Hematopoietic multipotent progenitor cell treated with erythropoietin and hydrocortisone succinate and interleukin-3 and kit ligand, for 6 days (in vitro differentiated cells): ENCODE measurements at places on chromosomes 5 and 9.

DNA sequence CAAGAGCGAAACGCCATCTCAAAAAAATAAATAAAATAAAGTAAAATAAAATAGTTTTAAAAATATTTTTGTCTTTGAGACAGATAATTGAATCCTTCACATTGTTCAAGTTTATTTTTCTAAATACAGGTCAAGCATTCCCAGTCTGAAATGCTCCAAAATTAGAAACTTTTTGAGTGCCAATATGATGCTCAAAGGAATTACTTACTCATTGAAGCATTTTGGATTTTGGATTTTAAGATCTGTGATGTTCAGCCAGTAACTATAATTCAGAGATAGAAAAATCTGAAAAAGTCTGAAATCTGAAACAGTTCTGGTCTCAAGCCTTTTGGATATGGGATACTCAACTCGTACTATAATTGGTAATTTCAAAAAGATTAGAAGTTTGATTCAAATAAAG is 39.8 kb downstream of the RBM27 start:
- DNase-seq = no peak

DNA sequence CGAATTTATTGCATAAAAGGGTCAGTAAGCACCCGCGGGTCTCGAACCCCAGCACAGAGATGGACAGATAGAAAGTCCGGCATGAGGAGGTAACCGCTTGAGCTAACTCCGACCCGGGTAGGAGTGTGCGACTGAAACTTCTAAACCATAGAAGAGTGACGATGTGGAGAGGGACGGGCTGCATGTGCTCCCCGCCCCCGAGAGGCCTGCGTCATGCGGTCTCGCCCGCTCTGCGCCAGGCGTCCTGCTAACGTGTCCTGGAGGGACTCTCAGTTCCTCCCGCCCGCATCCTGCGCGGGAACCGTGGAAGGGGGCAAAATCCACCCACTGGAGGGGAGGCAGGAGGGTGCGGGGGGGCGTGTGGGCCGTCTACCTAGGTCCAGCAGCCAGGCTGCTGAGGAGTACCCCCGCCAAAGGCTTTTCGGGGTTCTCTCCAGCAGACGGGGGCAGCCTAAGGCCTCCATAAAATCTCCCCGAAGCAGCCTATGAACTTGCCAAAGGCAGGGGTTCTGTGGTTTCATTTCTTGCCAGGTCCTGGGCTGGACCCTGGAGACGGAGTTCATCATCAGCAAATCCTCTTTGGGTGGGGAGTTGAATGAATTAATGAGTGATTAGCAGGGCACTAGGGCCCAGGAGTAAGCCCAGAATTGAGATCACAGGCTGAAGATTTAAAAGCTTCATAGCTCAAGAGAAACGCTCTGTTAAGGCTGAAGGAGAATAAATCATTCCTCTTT is 51.9 kb downstream of the TGFBI start:
- peak; percentile 82 for DNase-seq

GRCh38 chr5:42547141-42547540 is 123.9 kb downstream of the GHR start:
- no peak for DNase-seq

GRCh38 chr5:14561741-14562140 is 19.9 kb upstream of the OTULINL start:
- DNase-seq = no peak

DNA sequence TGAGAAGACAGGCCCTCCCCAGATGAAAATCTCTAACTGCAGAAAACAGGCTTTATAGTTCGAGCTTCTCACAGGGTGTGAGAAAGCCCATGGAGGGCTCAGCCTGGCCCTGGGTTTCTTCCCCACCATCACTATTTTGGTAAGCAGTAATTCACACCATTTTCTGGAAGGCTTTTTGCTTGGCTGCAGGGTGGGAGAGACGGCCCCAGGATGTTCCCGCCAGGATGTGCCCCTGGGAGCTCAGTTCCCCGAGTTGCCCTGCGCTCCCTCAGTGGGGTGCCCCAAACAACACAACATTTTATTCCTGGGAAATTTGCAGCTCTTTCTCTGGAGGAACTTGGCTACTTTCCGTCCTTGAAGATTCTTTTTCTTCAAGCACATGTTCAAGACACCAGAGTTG is 100.8 kb downstream of the HSD17B3 start:
- no peak for DNase-seq

GRCh38 chr9:114347675-114348074 is 18.0 kb downstream of the ORM2 start:
- DNase-seq = no peak
